Activated T-helper 2 cell treated with anti-CD3 and anti-CD28 coated beads, Interferon-gamma antibody, Interleukin-2, Interleukin-4, amounts not matched to agents 10 μg/mL and 5 μg/mL and 100 μg/mL, durations not matched to agents 14 hours and 24 hours and 36 hours (primary cell): ENCODE measurements at places on chromosomes 7 and 10.

DNA sequence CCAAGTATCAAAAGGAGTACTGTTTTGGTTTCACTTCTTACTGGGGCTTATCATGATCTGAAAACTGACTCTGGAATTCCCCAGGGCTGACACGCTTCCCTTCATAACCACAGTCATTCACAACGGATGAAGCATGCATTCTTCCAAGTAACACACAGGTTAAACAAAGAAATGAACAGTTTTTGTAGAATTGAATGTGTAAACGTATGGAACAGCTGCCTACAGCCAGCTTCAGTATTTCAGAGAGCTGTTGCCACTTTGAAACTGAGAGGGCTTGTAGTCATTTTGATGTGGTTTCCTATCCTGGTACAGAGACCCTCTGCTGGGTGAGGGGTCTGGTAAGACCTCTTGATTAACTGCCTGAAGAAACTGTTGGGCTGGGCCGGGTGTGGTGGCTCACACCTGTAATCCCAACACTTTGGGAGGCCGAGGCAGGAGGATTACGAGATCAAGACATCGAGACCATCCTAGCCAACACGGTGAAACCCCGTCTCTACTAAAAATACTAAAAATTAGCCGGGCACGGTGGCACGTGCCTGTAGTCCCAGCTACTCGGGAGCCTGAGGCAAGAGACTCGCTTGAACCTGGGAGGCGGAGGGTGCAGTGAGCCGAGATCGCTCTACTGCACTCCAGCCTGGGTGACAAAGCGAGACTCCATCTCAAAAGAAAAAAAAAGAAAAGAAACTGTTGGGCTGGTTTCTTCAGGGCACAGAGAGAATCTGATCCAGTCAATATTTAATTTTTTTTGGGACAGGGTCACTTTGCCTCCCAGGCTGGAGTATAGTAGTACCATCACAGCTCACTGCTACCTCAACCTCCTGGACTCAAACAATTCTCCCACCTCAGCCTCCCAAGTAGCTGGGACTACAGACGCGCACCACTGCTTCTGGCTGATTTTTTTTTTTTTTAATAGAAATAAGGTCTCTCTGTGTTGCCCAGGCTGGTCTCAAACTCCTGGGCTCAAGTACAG, 4.7 kb downstream of the NFE2L3 start:
- peak; percentile 43 for DNase-seq

GRCh38 chr10:63697956-63698786, 177.0 kb downstream of the REEP3 start:
- DNase-seq: no peak

- no peak for DNase-seq
Observed at GRCh38 chr7:87567052-87567451, 33.6 kb downstream of the ABCB1 start.

GRCh38 chr7:46554688-46555422, 633.8 kb upstream of the IGFBP3 start:
- no peak for DNase-seq

- no peak for DNase-seq
Observed at GRCh38 chr7:10192074-10192473, 781.6 kb upstream of the PHF14 start.

DNA sequence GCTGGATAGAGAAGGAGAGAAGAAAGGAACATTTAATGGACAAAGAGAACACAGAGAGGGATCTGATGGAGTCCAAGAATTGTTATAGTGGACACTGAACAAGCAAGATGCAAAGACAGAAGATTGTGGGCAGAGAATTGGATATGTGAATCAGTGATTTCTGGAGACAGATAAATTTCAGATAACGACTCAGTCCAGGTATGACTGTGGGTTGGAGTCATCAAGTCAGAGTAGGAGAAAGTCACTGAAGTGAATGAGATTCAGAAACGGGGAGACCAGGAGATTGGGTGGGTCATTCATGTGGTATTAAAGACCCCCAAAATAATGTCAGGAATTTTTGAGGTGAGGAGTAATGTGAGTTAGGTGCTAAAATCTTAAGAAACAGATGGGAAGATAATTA, 23.0 kb downstream of the ASB4 start:
- no peak for DNase-seq

- no peak for DNase-seq
Observed at GRCh38 chr10:60203993-60204618, 185.6 kb downstream of the ANK3 start.

- DNase-seq: no peak
Observed at GRCh38 chr10:10865303-10865702, 152.4 kb upstream of the CELF2 start.

GRCh38 chr7:1761774-1762173, 91.7 kb downstream of the ELFN1 start:
- DNase-seq: no peak

DNA sequence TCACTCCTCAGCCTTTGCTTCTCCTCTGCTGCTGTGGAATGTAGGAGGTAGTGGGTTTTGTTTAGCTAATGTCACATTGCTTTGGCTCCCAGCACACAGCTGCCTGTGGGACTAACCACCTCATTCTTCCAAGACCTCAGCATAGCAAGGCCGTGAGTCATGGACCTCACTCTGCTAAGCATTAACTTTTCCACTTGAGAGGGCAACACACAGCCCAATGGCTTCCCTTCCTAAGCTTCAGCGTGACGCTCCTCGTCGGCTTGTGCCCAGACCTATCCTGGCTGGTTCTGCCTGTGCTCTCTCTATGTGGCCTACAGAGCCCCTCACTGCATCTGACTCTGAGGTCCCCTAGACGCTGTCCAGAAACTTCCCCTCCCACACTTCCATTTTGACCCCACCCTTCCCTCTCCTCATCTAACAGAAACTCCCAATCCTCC, 23.3 kb downstream of the MYOF start:
- no peak for DNase-seq

DNA sequence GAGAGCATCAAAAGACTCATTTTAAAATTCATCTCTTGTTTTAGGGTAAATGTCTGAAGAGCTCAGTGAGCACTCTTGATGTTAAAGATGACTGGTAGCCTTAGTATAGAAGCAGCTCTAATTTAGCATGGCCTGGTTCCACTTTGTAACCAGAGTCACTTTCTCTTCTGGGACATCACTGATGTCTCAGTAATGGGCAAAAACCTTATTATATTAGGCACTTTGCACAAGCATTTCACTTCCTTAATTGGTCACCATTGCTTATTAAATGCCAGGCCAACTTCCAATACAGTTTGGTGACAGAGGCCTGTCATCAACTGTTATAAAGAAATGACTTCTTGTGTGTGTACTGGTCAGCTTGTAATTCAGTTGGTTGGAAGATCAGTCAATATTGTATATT, 53.0 kb downstream of the STEAP1B start:
- DNase-seq: no peak

DNA sequence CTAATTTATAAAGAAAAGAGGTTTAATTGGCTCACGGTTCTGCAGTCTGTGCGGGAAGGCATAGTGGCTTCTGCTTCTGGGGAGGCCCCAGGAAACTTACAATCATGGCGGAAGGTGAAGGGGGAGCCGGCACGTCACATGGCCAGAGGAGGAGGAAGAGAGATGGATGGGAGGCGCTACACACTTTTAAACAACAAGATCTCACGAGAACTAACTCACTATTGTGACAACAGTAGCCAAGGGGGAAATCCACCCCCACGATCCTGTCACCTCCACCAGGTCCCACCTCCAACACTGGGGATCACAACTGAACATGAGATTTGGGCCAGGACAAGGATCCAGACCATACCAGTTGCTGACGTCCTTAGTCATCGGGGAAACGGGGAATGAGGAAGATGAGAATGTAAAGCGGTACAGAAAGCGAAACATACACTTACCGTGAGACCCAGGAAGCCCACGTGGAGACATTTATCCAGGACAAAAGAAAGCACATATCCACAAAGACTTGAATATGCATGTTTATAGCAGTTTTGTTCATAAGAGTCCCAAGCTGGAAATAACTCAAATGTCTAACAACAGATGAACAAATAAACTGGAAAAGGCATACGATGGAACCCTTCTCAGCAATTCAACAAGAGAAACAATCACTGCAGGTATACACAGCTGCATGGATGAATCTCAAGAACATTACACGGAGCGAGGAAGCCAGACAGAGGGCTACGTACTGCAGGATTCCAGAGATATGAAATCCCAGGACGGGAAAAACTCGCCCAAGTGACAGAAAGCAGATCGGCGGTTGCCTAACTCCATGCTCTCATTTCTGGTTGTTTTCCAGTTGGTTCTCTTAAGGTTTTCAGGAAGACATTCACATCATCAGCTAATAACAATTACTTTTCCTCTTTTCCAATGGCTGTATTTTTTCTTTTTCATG, 26.2 kb upstream of the INPP5A start:
- DNase-seq: no peak

DNA sequence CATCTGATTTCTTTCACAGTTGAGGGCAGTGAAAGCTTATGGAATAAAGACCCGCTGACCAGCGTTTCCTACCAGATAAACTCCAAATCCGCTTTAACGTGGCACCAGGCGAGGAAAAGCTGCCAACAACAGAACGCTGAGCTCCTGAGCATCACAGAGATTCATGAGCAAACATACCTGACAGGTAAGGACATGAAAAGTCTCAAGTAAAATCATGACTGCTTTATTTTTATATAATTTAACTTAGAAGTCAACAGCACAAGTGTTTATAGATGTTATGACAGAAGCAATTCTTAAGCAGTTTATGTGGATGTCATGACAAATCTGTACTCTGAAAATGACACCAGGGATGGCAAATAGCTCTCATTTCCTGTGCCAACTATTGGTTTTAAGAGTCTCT, 24.5 kb downstream of the MRC1 start:
- no peak for DNase-seq

DNA sequence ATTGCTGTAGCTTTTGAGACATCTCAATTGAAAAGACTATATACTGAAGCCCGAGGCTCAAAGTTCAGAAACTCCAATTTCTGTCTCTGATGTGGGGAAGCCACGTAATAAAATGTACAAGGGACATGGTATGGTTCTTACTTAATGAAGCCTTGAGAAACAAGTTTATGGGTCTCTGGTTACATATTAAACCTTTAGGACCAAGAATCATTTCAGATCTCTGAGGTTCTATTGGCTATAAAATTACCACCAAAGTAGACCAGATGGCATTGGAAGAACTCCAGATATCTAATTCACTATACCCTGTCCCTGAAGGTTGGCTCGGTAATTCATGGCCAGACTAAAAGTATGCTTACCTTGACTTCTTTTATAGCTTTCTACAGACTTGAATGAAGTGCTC, 23.7 kb downstream of the STAMBPL1 start:
- DNase-seq: no peak

DNA sequence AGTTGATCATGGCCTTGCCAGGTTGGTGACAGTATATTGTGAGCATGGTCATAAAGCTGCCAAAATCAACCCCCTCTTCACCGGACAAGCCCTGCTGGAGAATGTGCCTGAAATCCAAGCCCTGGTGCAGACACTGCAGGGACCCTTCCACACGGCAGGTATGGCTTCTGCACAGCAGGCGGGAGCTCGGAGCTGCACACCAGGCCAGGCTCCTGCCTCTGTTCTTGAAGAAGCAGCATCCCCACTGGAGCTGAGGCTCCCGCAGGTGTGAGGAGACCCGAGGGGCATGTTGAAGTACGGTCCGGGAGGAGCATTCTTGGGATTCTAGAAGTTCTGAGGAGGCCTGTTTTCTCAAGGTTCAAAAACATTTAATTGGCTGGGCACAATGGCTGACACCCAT, 12.7 kb downstream of the DHTKD1 start:
- no peak for DNase-seq

DNA sequence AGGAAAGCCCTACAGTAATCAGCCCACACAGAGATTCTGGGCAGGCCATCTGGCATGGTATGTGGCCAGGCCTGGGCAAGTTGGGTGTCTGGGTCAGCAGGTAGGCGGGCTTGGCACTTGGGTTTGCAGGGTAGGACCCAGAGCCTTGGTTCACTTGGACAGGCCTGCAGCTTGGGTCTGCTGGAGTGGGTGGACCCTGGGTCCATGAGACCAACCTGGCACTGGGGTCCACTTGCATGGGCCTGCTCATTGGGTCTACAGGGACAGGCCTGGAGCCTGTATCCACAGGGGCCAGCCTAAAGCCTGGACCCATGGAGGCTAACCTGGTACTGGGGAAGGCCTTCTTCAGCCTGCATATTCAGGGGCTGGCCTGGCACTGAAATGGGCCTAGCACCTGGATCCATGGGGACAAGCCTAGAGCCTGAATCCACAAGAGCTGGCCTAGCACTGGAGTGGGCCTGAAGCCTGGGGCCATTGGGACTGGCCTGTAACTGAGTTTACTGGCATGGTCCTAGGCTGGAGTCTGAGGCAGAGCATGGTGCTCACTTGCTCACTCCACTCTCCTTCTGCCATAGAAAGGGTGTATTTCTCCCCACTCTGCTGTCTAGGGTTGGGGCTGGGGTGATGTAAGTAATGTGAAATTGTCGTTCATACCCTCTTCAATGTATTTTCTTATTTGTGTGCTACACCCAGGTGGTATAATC, 315.0 kb downstream of the AHR start:
- DNase-seq: no peak

DNA sequence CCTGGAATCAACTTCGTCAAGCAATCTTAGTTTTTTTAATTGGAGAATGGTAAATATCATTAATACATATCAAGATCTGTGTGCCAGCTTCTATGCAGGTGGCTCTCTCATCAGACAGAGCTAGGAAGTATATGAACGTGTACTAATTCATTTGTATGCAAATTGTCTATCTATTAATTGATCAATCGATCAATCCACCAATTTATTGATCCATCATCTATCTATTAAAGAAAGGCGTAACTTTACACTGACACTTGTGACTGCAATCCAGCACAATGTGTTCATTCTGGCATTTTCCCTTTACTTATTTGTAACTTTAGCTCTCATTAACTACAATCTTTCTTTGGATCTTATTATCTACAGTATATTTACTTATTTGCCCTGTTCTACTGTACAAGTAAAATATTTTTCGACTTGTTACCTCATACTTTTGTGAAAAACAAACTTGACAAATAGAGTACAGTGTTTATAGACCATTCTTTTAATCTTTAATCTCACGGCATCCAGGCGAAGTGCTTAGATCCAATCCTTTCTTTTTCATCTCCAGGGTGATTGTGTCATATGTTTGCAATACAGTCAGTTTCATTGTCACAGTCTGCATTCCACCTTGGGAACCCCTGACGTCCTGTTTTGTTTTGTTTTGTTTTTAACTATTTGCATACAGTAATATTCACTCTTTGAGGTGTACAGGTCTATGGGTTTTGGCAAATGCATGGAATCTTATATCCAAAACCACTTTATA, 22.0 kb upstream of the GHRHR start:
- DNase-seq: no peak

GRCh38 chr10:12501841-12502525, 152.6 kb downstream of the CAMK1D start:
- no peak for DNase-seq

- DNase-seq: no peak
Observed at GRCh38 chr7:23672033-23672432, 8.0 kb upstream of the FAM221A start.

DNA sequence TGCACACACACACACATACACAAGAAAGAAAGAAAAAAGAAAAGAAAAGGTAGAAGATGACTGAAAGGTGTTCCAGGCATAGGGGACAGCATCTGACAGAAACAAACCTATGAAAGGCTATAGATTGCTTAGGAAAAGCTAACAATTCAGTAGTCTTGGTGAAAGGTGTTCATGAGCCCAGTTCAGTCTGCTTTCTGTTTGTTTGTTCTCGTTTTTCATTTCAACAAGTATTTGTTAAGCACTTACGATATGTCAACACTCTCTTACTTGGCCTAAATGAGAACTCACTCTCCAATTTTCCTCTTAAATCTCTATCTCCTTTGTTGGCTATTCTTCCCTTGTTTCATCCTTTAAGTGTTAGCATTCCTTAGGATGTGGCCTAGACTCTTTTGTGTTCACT, 133.2 kb downstream of the GRM8 start:
- no peak for DNase-seq

GRCh38 chr7:953547-954327, 743 bp downstream of the ADAP1 start:
- DNase-seq: no peak
